ENCODE measurements at places on chromosomes 3 and 15.

DNA sequence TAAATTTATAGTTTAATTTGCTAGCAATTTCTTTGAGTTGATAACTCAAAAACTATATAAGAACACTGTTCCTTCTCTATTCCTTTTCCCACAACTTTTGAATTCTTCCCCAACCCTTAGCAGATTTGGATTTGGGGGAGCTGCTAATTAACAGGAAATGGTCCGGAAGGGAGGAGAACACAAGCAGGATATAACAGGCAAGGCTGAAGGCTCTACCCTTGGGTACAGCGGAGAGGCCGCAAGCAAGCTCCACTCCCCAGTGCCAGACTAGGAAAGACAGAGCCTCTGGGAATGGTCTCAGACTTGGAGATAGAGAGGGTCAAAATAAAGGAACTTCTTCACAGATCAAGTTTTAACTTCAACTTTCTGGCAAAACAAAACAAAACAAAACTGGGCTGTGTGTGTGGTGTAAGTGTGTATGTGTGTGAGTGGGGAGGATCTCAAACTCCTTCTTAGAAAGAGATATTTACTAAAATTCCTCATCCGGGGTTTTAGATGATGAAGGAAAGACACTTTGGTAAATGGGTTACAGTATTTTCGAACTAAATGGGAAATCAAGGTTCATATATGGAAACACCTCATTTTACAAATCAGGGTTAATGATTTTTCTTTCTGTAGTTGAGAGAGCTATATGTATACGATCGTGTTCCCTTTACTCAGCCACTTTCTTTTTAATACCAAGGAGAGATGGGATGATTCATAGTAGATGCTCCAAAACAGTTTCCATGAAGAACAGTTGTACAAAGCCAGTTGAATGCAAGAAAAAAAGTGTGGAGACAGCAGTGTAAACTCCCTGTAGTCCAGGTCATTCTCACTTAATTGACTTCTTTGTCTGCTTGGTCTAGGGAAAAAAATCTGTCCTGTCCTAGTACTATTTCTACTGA, 161.1 kb downstream of the TP63 start:
- no peak for DNase-seq

DNA sequence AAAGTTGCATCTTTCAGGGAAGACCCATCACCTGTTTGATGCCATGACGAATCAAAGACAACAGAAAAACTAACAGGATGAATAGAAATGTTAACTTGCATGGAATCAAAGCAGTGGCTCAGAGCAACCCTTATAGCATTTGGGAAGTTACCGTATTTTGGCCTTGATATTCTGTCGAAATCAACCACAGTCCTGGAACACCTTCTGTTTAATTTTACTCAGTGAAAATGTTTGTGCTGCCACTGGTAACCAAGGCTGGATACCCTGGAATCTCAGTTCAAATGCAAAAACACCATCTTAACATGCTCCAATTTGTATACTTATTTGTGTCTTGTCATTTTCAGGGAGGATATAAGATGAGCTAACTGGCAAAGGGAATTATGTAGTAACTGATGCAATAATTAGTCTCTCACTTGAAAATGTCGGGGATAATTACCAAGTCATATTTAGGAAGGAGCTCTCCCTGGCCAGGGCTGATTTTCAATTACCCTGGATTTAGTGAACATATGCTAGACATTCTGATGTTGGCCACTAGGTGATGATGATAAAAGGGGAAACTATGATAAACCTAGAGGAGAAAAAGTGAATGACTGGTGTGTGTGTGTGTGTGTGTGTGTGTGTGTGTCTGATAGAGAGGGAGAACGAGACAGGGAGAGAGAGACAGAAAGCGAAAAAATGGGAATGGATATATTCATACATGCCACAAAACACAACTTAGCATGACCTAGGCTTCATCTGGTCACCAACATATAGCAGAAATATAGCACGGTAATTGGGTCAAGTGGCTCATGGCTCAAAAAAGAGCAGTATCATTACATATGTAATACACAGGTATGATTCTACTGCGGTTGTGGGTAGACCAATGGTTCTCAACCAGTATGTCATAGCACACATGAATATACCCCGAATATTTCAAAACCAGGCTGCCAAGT, 19.0 kb upstream of the PRICKLE2 start:
- no peak for DNase-seq

DNA sequence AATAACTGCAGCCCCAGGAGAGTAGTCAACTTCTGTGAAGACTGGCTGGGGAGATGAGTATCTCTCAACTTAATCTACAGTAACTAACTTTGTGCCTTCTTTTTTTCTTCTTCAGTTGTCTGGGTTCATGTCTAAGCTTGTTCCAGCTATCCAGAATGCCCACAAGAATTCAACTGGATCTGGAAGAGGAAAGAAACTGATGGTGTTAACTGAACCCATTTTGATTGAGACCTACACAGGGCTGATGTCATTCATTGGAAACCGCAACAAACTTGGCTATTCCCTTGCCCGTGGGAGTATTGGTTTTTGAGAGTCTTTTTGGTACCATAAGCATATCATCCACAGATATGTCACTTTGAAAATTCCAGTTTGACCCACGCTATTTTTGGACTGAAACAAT, 148.7 kb downstream of the TPRG1 start:
- DNase-seq: no peak

- DNase-seq: no peak
These were observed 39.3 kb downstream of the C2CD4B start for GRCh38 chr15:62125773-62126172.

DNA sequence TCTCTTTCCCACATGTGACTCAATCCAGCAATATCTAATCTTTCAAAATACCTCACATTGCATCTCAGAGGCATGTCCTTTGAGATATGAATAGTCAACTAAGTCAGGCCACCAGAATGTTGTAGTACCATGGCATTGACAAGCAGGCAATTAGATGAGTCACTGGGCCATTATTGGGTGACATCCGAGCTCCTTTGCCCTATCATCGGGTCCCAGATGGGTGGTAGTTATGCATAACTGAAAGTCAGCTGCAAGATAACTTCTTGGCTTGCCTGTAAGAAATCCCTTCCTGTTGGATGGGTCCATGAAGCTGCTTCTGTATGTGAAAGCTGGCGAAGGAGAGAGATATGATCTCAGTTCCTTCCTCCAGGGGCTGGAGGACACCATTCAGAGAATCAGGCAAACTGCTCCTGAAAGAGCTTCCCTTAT, 32.8 kb downstream of the ARRDC4 start:
- no peak for DNase-seq

GRCh38 chr3:12695916-12696315, 32.0 kb upstream of the RAF1 start:
- DNase-seq: no peak

DNA sequence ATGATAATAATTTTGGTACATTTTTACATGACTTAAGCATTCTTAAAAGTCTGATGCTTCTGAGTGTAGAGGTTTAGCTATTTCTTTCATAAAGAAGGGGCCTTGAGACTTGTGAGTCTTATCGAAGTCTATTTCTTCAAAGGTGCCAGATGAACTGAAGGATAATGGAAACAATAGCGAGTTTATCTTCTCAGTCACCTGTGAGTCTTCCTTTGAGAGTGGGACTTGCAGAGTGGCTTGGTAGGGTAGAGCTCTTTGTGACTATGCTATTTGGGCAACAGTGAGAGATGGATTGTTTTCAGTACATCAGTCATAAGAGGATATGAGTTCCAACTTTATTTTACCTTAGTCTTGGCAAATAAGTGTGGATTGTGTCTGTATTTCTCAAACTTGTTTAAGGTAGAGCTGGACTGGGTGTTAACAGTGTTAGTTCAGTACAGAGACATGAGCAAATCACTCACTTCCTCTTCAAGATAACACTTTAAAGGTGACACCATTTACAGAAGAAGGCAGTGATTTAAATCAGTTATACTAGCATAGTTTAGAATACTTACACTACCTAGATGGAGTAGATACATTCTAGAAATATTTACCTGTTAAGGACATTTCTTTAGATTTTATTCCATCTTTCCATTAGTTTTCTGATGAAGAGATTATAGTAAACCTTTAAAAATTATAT, 3.2 kb downstream of the AKAP13 start:
- DNase-seq: no peak

DNA sequence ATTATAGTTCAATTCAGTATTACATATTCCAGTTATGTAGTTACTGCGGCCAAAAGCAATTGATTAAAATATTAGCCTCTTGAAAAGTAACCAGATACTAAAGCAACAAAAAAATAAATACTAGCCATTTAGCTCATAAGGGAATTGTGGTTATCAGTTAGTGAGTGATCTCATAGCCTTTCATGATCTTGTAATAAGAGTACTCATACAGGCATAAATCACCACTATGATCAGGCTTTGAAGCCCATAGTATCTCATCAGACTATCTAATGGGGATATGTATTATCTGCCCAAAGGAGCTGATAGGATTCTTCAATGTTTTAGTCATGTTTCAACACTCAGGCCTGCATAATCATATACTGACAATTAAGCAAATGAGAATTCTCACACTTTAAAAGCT, 184.1 kb upstream of the CCDC54 start:
- DNase-seq: no peak

DNA sequence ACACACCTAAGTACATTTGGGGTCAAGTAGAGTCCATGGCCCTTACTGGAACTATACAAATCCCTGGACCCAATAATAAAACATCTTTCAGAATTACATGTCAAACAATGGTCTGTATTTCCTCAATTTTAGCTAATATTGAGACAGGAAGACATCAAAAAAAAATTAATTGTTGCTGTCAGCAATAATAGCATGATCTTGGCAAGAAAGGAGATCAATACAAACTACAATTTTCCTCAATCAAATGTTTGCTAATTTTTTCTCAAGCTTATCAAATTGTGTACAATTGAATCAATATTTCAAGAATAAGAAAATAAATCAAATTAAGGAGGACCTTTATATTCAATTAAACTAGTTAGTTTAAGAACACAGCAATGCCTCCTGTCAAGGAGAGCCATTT, 62.6 kb downstream of the FSIP1 start:
- DNase-seq: no peak

DNA sequence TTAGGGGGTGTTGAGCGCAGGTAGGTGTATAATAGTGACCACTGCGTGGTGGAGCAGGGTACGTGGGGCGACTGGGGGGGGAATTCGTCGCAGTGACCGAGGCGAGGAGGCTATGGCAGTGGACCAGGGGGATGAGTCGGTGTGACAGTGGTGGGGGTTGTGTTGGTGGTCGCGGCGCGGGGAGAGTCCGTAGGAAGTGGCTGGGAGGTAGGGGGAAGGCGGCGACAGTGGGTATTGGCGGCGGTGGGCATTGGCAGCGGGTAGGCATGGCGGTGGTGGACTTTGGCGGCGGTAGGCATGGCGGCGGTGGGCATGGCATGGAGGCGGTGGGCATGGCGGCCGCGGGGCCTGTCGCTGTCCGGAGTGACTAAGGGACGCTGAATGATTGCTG, 739 bp downstream of the SNRPN start:
- no peak for DNase-seq

DNA sequence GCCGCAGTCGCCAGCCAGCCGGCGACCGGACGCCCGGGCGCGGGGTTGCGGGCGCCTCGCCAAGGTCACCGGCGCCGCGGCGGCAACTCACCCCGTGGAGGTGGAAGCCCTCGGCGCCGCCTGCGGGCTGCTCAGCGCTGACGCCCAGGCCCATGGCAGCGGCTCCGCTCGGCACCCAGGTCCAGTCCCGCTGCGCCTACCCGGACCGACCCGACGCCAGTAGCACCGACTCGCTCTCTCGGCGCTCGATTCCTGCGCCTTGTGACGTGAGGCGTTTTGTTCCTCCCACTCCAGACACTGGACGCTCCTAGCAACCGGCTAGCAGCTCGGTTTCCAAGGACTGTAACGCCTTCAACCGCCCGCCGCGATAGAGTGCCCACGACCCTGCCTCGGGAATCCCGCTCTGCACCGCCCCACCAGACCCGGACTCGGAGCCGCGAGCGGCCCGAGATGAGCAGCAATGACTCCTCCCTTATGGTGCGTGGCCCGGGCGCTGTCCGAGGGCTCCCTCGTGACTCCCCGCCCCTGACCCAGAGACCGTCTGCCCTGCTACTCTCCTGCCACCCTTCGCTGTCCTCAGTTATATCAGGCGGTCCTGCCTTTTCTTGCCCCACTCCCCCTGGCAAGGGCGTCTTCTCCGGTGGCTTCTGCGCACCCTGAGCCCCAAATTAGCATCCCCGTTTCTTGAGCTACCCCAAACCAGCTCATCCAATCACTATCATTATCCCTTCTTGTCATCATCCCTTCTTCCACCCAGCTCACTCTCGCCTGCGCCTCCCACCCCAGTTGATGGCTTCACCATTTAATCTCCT, at the start of the genes GORASP1 and TTC21A:
Gene GORASP1, minus strand, starts transcription at position 240 of the 812 bp plus-strand sequence. Its CDS starts 86 bp downstream, at position 154.
Gene TTC21A, plus strand, starts transcription at position 293 of the 812 bp plus-strand sequence. Its CDS starts 158 bp downstream, at position 451.
- DNase-seq: peak; percentile 38

DNA sequence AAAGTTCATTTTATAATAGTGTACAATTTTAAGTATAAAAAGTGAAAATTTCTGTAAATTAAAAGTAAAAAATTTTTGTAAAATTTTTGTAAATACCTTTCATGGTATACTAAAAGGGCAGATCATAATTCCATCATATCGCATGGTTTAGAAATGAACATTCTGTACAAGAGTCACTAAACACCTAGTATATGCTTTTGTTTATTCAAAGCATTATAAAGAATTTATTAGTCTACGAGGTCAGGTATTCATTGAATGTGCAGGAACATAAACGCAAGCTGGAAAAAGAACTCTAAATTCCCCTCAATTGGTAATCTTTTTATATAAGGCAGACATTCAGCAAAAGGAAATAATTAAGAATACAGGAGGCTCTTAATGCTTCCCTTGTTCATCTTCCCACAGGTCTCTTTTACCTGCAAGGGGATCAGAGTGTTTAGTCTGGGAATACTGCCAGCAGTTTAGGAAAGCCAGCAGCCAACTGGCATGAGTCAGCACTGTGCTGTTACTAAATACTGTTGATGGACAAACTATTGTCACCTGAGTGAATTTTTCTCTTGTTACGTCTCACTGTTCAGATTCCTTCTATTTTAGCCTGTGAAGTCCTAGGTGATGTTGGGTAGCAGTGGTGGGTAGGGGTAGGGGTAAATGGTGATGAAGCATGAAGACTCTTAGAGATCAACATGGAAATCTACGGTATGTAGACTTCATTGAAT, 70.1 kb downstream of the UQCC5 start:
- DNase-seq: no peak

- no peak for DNase-seq
These were observed 4.3 kb upstream of the AP3B2 start for GRCh38 chr15:82714016-82714415.

GRCh38 chr3:22977650-22978289, 225.4 kb upstream of the UBE2E2 start:
- no peak for DNase-seq

DNA sequence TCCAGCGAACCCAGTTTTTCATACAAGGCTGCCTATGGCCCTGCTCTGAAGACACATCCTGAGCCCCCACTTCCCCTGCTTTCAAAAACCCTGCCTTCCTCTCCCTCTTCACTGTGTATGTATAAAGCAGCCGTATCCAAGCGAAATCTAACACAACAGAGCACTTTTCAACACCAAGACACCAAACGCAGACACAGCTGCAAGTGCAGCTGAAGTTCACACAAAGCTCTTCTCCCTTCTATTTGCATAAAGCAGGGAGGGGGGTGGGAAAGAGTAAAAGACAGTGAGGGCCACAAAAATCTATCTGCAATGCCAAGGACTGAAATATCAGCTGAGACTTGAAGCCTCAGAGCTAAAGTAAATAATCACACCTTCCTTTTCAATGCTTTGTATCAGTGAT, 35.1 kb upstream of the CSPG5 start:
- DNase-seq: no peak

Measured in stimulated activated CD4-positive, alpha-beta T cell treated with anti-CD3 and anti-CD28 coated beads, TNF-alpha, amount 100 ng/mL, for 4 hours (primary cell).